ENCODE measurements at places on chromosomes 2 and 18.
A peak's percentile ranks its signal among the peaks of the same experiment; 100 is the strongest.

GRCh38 chr18:27428120-27428519, 243.0 kb upstream of the CHST9 start:
- no peak for DNase-seq

DNA sequence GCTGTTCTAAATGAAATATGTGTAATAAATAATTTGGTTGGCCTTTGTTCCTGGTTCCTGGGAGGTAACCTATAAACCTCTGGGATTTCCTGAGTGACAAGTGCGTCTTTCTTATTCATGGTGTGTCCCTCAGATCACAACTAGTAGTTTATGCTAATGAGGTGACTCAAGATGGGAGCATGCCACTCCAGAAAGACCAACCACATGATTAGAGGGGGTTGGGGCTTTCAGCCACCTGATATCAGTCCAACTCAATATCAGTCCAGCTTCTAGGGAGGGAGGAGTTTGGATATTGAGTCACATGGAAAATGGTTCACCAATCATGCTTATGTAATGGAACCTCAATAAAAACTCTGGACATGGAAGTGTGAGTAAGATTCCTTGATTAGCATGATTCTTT, 96.6 kb downstream of the QPCT start:
- DNase-seq: no peak

DNA sequence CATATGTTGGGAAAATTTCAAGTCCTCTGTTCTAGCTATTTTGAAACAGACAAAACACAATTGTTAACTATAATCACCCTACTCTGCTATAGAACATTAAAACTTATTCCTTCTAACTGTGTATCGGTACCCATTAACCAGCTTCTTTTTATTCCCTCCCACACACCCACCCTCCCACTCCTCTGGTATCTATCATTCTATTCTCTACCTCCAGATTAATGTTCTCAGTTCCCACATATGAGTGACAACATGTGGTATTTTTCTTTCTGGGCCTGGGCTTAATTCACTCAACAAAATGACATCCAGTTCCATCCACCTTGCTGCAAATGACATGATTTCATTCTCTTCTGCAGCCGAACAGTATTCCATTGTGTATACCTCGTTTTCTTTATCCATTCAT, 43.3 kb downstream of the EXOC6B start:
- no peak for DNase-seq

GRCh38 chr2:196702641-196703040, 63.1 kb downstream of the CCDC150 start:
- DNase-seq: no peak

DNA sequence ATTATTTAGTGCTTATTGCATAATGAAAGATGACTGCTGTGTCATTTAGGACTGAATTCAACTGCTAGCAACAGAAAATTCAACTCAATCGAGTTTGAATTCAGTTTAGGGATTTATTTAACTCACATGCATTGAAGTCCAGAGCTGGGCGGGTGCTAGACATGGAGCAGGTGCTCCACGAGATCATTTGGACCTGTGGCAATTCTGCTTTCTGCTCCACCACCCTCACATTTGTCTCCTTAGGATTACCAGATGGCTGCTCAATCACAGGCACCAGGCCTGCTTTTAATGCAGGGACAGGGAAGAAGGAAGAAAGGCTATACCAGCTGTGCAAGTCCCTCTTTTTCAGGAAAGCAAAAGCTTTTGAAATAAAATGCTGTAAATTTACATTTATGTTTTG, 572.9 kb upstream of the SLC8A1 start:
- DNase-seq: no peak

- no peak for DNase-seq
These were observed 174.5 kb downstream of the SS18 start for GRCh38 chr18:25915907-25916306.

DNA sequence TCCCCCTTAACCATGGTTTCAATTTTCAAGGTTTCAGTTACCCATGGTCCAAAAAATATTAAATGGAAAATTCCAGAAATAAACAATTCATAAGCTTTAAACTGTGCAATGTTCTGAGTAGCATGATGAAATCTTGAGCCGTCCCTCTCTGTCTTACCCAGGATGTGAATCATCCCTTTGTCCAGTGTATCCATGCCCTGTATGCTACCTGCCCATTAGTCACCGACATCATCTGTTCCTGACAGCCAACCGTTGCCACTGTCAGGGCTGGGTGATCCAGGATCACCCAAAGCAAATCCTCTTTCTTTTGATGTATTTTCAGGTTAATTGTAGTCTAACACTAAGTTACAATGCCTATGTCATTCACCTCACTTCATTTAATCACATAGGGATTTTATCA, 15.7 kb upstream of the OLA1 start:
- peak; percentile 90 for DNase-seq

- no peak for DNase-seq
These were observed 101.3 kb upstream of the ITGB6 start for GRCh38 chr2:160301420-160301819.

DNA sequence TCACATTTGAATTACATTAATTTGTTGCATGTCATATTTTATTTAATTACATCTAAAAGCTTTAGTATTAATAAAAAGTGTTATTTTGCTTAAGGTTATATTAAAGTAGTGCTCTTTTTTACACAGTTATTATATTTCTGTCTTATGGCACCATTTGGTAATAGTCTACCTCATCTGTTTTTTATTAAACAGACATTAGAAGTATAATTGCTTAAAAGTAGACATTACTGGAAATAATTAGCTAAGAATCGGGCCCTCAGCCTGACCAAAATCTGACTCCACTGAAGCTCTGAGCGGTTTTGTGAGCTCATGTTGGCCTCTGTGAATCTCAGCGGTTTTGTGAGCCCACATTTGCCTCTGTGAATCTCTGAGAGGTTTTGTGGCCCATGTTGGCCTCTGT, 102.5 kb upstream of the SNTG2 start:
- DNase-seq: no peak

DNA sequence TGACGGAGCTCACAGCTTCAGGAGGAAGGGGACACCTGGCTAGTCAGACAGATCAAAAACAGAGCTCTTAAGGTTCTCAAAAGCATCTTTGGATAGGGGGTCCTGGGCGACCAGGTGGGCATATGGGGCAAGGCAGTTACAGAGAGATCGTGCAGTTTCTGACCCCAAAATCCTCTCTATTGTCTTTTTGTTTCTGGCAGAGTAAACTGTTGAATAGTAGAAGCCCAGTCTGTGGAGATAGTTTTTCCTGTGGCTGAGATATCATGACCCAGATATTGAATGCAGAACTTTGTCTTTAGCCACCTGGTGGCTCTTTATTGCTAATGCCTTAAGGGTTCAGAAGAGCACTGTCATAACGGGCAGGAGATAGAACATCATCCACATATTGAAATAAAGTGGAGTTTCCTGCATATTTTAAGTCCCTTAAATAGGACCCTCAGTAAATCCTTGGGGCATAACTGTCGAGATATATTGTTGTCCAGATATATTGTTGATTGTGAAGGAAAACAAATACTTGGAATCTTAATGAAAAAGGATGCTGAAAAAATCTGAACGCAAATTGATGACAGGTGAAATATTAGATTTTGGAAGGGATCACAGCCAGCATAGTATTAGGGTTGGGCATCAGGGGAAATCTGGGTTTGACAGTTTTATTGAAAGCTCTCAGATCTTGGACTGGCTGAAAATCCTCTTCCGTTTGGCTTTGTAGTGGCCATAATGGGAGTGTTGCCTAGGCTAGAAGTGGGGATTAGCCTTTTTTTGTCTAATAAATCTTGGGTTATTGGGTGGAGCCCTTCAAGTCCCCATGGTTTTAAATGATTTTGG, 14.1 kb upstream of the ZDBF2 start:
- no peak for DNase-seq

GRCh38 chr2:235610696-235611257, 116.9 kb downstream of the AGAP1 start:
- no peak for DNase-seq

GRCh38 chr2:31240381-31241365, 6.7 kb downstream of the EHD3 start:
- DNase-seq: no peak

GRCh38 chr18:53920312-53921075, 304.0 kb downstream of the MBD2 start:
- DNase-seq: no peak

- no peak for DNase-seq
These were observed 23.2 kb upstream of the EFR3B start for GRCh38 chr2:25018681-25019080.

- no peak for DNase-seq
These were observed 113.9 kb upstream of the LTBP1 start for GRCh38 chr2:32832821-32833220.

DNA sequence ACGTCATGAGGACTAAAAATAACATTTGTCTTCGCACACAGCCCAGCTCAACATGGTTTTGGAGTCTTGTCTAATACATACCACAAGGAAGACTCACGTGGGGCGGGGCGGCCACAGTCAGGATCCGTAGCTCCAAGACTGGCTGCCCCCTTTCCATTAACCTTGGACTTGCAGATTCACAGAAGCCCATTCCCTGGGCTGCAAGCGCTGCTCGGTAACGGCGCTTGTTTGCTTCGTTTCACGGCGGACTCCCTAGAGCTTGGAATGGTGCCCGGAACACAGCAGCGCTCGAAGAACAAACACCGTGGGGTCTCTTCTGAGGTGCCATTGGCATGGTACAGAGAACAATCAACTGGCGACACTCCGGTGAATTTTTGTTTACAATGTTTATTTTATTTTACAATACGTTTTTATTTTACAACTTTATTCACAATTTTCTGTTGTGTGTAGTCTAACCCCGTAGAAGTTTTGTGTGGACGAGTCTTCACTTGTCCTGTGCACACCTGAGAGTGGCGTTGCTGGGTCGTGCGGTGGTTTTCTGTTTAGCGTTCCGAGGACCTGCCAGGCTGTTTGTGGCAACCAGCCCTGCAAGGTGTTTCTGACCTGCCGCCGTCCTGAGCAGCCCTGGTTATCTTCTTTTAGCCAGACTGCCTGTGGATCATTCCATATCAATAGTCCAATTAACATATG, 126.5 kb downstream of the GALR1 start:
- DNase-seq: no peak

DNA sequence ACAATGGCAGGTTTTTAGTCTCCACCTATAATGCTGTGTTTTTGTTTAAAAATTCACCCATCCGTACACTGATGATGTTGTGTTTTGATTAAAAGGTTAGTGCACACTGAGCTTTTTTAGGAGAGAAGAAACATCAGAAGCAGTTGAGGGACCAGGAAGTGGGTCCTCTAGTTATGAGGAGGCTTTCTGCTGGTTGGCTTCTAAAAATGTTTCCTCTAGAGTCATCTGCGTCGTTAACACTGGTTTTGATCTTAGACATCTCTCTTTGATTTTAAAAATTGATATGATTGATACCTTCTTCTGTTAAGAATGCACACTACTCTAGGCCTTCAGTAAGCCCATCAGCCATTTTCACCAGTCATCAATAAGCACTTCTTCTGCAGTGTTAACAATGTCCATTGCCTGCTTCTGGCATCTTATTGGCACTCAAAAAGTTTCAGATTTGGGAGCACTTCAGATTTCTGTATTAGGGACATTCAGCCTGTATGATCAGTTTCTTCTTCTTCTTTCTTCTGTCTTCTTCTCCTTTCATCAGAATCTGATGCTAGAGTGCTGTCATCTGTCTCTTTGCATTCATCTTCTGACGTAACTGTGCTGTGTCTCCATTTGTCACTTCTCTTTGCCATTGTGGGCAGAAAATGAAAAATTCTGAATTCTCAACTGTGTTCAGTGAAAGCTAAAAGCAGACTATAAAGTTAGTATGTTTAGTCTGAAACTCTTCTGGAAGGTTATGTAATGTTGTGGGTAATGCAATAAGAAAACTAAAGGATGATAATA, 56.3 kb downstream of the PHLPP1 start:
- no peak for DNase-seq

- DNase-seq: peak; percentile 10
These were observed 87.9 kb downstream of the UGGT1 start for GRCh38 chr2:128178650-128179460.

GRCh38 chr2:190682168-190682567, 33.3 kb downstream of the NAB1 start:
- peak; percentile 18 for DNase-seq

DNA sequence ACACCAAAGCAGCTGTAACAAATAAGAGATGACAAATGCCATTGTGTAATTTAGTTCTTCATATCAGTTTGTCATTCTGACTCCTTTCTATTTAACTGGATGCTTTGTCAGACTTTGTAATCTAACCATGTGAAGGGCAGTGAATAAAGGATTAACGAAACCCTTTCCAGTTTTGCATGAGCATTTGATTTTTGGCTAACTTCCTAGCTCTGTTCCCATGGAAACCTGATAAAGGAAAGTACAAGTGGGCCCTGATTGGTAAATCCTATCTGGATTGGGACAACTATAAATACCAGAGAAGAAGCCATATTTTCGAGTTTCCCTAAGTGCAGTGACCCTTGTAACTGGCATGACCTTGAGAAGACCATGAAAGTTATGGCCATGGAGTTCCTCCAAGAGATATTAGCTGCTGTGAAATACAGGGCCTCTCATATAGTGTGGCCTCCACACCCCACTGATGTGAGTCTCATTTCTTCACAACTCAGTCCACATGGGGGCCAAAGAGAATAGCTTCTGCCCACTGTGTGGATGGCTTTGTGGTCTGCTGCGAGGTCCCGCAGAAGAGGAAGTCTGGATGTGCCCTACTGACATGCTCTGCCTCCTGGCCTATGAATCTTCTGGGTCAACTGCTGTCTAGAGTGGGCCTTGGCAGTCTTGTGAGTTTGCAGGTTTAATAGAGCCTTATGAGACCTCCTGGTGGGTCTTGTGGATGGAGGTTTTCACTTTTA, 38.2 kb upstream of the CYP1B1 start:
- DNase-seq: no peak

DNA sequence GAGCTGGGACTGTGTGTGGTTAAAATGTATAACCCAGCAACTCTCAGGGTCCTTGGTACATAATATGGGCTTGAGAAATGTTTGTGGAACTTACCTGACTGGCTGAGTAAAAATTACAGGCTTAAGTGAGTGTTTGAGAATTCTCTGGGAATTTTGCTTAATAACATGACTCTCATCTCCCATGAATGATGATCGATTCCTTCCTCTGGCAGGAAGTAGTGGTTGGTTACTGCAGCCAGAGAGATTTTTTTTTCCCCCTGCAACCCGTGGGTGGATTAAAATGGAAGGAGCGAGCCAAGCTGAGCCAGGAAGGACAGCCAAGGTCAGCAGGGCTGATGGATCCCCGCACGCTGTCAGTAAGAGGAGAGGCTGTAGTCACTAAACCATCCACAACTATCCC, 40.6 kb upstream of the RFX8 start:
- DNase-seq: no peak

- peak; percentile 27 for DNase-seq
These were observed 58.1 kb downstream of the SERTAD2 start for GRCh38 chr2:64595397-64596176.

GRCh38 chr2:29117636-29118303, 2.6 kb downstream of the CLIP4 start:
- DNase-seq: peak; percentile 77

GRCh38 chr2:112705575-112705974, 15.2 kb upstream of the NT5DC4 start:
- no peak for DNase-seq

- DNase-seq: no peak
These were observed 342.3 kb downstream of the DCC start for GRCh38 chr18:52682260-52682659.

- no peak for DNase-seq
These were observed 27.0 kb downstream of the DNMT3A start for GRCh38 chr2:25314514-25315315.
